ENCODE measurements at places on chromosomes 2 and 18.

DNA sequence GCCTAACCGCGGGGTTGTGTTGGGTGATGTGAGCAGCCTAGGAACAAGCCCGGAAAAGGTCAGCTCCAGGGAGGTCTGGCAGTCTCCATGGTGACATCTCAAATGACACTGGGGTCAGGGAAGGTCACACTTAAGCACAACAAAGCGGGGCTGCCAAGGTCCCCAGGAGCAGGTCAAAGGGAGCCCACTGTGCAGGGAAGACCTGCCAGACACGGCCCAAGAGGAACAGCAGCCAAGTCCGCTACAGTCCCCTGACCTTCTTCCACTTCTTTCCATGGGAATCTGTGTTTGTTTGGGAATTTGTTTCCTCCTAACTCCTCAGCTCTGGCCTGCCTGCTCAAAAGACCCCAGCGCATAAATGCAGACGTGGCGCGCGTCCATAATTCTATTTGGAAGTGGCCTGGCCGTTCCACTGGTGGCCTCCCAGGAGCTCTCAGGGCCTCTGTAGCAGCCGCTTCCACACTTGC, 232.1 kb upstream of the COPS8 start:
- no peak for DNase-seq

- peak; percentile 29 for DNase-seq
Observed at GRCh38 chr2:218291318-218292047, 820 bp downstream of the TMBIM1 start.

DNA sequence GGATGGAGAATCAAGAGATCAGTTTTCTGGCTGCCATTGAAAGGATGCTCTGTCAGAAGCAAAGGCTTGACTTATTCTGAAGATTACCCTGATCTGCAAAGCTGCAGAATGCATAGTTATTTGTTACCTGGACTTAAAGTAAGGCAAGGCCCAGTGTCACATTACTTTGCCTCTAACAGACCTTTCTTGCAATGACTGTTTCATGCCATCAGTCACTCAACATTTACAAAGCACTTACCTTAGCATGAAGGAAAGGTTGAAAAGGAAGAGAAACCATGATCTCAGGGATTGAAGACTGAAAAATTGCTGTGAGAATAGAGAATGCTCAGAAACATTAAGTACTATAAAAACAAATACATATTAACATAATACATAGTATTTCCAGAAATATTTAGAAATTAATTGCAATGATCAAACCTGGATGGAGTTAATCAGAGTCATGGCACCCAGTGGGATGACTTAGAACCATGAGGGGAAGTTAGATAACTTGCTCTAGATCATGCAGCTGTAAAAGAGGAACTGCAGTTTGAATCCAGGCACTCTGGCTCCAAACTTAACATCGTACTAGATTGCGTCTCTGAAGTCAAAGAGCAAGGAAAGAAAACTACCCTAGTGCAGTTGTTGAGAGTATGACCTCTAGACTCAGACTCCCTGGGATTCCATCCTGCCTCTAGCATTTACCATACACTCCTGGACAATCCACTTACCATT, 26.5 kb upstream of the FAM117B start:
- DNase-seq, result no peak

DNA sequence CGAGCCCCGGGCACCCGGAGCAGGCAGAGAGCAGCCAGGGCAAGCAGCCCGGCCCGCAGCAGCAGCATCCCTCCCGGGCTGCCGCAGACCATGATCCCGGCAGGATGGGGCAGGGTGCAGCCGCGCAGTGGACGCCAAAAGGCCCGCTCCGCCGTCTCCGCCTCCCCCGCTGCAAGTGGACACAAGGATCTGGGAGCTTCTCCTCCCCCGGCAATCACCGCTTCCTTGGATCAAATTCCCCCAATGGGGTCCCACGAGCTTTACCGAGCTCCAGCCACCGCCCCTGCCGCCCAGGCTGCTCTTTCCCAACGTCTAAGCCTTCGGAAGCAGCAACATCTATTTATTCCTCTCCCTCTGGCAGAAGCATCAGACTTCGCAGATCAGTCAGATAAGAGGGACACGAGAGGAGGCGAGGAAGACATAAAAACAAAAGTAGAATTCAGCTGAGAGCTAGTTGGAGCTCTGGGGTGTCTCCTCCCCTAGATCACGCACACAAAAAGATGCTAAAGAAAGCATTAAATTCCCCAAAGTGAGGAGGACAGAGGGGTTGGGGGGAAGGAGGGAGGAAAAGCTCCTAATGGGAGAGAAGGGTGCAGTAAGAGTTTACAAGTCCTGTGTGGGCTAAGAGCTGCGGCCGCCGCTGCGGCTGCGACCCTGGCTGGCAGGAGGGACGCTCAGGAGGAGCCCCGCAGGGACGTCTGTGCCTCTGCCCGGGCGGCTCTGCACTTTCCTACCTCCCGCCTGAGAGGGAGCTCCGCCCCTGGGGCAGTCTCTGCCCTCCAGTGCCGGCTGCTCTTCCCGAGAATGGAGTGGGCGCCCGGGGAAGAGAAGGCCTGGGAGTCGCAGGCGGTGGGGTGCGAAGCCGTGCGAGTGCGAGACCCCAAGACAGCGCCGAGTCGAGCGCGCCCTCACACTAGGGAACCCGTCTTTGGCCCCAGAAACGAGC, at the start of gene FRZB:
FRZB (minus strand) TSS at position 177 of the 946 bp plus-strand sequence; CDS start at position 92, 85 bp downstream.
- peak; percentile 56 for DNase-seq

DNA sequence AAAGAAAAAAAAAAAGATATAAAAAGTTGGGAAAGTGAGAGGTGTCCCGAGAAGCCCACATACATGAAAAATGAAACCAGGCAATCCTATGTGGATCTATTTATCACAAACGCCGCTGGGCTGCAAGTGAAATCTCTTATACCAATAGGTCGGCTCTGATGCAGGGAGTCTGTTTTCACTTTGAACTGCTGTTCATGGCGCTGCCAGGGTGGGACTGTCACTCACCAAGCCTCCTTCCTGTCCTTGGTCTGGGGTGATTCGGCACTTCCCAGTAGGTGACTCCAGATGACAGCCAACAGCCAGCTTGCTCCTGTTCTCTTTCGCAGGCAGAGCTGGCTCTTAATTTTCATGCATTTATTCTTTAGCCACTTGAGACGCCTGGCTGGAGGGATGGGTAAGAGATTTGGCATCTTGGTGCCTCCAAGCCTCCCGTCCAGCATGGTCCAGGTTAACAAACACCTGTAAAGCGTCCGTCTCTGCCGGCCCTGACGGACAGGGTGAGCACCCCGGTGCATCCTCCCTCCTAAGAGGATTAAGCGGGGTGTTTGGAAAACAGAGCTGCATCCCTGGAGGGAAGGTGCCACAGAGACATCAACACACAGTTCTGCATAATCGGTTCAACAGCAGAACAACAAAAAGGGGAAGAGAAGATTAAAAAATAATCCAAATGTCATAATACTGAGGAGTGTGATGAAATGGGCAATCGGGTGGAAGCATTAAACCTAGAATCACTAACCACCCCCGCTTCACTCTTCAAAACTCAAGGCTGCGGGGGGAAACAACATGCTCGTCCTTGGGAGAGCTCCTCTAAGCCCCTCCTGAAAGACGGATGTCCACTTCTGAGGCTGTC, 58.7 kb downstream of the STEAP3 start:
- no peak for DNase-seq

- DNase-seq, result no peak
Observed at GRCh38 chr2:26936855-26937254, 33.6 kb upstream of the MAPRE3 start.

DNA sequence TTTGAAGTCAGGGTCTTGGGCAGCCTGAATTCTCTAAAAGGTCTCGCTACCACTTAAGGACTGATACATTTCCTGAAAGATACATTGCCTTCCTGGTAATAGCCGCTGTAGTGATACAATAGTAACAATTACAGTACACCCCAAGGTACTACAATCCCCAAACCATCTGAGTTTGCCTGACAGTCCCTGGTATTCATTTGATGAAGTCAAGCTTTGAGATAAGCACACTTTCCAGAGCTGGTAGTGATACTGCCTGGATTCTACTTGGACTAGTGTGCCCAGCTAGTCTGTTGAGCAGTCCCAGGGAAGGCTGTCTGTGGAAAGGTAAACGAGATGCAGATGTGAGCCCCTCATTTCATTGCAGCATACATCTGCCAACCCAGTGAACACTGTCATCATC, 24.4 kb upstream of the ITGB6 start:
- no peak for DNase-seq

GRCh38 chr18:66553824-66554223, 50.1 kb downstream of the CDH19 start:
- no peak for DNase-seq

- DNase-seq, result no peak
Observed at GRCh38 chr2:113799375-113799774, 42.9 kb upstream of the SLC35F5 start.

- DNase-seq, result no peak
Observed at GRCh38 chr2:199850218-199850717, 724 bp downstream of the FTCDNL1 start.

- peak; percentile 74 for DNase-seq
Observed at GRCh38 chr2:175599966-175600831, 401.9 kb downstream of the LNPK start.

GRCh38 chr2:202140522-202141252, 67.6 kb downstream of the KIAA2012 start:
- DNase-seq, result peak; percentile 73

DNA sequence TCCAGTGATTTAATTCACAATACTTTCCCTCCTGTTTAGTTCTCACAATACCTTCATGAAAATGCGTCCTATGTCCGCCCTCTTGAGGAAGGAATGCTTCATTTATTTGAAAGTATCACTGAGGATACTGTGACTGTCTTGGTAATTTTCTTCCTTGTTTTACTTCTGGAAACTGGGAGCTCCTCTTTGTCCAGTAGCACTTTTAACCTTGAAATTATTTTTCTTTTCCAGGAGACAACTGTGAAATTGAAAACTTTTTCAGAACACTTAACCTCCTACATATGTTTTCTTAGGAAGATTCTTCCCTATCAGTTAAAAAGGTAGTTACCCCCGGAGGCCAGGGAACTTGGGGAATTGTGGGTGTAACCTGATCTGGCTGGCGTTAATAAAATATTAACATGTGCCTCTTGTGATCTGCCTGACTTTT, 58.9 kb upstream of the STON1 start:
- peak; percentile 56 for DNase-seq

GRCh38 chr18:42268186-42268725, 313.2 kb downstream of the PIK3C3 start:
- DNase-seq, result no peak

DNA sequence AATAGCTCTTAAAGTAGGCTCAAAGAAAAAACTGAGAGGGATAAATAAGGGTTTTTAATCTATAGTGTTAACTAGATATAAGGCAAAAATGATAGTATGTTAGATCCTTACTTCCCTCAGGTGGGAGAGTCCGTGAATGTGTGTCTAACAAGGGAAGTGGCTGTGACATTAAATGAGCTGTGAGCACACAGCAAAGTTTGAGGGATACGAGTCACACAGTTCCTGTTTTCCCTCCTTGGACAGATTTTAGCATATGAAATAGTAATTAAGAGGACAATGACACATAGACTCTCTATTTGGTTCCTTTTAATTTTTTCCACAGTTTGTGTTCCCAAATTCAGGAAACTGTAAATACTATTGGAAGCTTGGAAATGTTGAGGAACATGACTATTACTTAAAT, 148.4 kb upstream of the CAVIN2 start:
- no peak for DNase-seq

GRCh38 chr2:162018530-162018929, 55.5 kb downstream of the DPP4 start:
- DNase-seq, result no peak

- DNase-seq, result no peak
Observed at GRCh38 chr2:196248467-196249094, 77.2 kb upstream of the STK17B start.

DNA sequence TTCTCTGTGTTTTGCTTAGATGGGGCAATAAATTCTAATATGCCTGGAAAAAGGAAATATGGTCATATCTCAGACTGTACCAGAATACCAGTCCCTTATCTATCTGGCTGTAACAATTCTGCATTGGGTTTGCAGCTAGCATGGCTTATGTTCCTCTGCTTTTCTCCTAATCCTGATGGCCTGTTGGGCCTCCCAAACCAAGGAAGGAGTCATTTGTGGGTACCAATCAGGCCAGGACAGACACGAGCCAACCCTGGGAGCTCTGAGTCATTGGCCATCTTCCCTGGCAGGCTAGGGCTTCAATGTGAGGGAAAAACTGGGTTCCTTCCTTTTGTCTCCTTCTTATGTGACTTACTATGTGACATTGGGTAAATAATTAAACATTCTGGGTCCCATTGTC, 12.0 kb downstream of the SMARCAL1 start:
- peak; percentile 68 for DNase-seq

GRCh38 chr18:5295231-5295920, at the start of gene ZBTB14:
ZBTB14 (minus strand) TSS chr18:5295726; CDS start chr18:5293246, 2,480 bp downstream.
- peak; percentile 69 for DNase-seq

- DNase-seq, result no peak
Observed at GRCh38 chr2:22798386-22798785, 586.6 kb upstream of the KLHL29 start.

- DNase-seq, result no peak
Observed at GRCh38 chr2:70725505-70725904, 42.5 kb downstream of the ADD2 start.

DNA sequence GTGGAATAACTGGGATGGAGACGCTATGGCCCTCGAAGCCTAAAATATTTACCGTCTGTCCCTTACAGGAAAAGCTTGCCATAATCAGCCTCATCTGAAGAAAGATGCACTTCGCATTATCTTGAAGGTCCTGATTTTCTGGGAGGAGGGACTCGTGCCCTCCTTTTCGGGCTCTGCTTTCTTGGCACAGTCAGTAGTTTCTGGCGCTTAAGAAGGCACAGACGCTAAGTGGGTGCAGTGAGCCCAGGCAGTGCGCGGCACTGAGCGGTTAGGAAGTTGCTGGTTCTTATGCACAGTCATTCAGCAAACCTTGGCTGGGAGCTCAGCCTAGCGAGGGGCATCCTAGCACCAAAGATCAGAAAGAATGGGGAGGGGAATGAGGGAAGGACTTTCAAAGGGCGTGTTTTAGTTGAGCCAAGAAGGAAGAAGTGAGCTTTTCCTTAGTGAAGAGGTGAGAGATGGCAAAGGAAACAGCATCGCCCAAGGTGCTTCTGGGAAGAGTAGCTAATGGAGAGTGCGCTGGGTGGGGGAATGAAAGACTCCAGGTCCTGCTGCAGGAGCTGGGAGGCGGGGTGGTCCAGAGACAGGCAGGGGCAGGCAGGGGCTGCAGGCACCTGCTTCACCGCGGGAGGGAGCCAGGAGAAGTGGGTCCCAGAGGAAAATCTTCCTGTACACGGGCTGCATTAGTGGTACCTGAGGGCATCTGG, 64.1 kb downstream of the ZCCHC2 start:
- no peak for DNase-seq

DNA sequence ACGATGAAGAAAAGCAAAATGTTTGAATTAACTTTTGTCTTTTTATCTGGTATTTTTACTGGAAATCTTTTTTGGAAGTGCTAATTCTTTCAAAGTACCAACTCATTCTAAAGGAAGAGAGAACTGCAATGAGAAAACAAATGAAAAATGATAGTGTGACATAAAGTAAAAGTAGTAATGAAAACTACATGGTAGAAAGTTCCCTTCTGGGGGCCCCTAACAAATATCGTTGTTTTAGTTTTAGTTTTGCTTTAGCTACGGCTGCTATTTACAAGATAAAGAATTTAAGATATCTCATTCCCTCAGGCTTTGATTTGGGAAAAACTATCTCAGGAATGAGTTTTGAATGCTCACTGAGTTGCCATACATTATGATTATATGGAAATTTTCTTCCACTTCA, 161.4 kb downstream of the XIRP2 start:
- DNase-seq, result no peak
